ENCODE measurements at places on chromosomes 3 and 15.

DNA sequence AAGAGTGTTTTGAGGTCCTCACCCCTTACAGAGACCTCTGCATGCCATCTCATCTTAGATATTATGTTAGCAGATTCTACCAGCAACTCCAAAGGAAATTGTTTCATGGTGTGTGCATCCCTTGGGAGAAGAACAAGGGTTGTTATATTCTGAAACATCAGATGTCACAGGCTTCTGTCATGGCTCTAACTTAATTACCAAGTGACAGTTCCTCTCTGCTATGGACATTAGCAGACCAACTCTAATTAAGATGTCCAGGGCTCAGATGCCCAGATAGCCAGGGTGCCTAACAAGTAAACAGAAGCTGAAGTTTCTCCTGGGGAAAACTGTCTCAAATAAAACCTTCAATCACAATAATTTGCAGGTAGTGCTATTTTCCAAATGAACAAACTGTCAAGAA is 153.1 kb upstream of the BFSP2 start:
- DNase-seq = no peak

GRCh38 chr3:157248590-157249422 is 88.9 kb upstream of the CCNL1 start:
- no peak for DNase-seq

DNA sequence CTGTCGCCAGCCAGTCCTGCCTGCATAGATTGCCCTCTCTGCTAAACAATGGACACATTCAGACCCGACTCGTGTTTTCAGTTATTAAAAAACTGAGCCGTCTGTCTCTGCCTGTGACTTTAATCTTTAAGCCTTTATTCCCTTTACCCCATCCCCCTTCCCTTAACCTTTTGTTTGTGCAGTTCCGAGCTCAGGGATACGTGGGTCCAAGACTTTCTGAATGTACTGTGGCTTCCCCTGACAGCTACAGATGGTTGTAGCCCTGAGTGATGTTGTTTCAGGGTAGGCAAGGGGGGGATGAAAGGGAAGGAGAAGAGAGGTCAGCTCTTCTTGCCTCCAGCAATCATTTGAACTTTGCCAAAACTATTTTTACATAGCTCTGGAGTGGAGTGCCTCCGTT is 44.6 kb downstream of the EEFSEC start:
- no peak for DNase-seq

GRCh38 chr3:183375787-183376186 is 52.6 kb downstream of the MCF2L2 start:
- DNase-seq = no peak

DNA sequence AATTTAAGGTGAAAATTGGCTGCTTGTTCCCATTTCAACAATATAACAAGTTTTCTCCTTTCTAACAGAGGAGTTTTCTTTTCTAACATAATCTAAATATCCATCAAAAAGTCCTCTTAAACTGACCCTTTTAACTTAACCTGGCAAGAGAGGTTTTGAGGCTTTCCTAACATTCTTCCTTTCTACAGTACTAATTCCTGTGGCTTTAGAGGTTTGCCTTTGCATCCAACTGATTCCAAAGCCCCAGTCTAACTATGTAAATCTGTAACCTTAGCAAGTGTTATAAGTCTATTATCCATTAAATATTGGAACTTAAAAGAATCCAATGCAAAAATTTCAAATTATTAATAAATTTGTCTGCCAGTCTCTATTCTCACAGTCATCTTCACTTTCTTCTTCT is 134.1 kb downstream of the ISL2 start:
- DNase-seq = no peak

GRCh38 chr3:107307205-107307604 is 70.0 kb upstream of the CCDC54 start:
- no peak for DNase-seq

DNA sequence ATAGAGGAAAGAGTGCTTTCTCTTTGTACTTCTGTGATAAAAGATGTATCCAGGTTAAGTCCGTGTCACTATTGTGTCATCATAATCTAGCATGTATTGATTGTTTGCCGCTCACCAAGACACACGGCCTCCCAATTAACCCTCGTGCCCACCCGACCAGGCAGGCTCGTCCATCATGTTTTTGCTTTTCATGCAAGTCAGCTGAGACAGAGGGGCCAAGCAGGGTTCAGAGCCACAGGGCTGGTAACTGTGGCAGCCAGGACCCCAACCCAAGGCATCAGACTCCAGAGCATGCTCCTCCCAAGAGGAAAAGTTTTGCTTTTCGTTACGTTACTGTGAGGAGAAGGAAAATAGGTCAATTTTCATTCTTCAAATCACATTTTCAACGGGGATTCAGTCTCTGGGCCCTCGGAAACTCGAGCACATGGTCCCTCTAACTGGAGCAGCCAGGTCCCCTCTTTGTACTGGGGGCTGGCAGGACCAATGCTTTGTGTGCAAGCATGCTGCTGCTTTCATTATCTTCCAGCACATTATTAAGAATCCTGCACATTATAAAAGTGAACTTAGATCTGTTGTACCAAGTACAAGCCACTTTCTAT is 161.1 kb upstream of the TOPAZ1 start:
- DNase-seq = no peak

GRCh38 chr3:71582612-71583565 is 639 bp downstream of the FOXP1 start:
- no peak for DNase-seq

GRCh38 chr3:127049393-127049792 is 66.5 kb downstream of the PLXNA1 start:
- DNase-seq = no peak
